ENCODE measurements at places on chromosomes 1 and 21. TPM values are rescaled to one million over a fixed set of nuclear protein-coding genes. Genes with fewer than 3 reads are reported as not detected.

DNA sequence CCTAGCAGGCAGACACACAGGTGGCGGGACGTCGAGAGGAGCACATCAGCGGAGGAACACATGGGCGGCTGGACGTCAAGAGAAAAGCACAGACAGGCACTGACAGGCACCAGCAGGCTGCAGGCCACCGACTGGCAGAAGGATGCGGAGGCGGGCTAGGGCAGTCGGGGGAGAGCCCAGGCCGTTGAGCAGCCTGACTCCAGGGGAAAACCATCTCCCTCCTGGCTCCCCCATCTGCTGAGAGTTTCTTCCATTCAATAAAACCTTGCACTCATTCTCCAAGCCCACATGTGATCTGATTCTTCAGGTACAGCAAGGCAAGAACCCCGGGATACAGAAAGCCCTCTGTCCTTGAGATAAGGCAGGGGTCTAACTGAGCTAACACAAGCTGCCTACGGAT lies 25.5 kb downstream of the B3GALT5 start:
- DNase-seq, result no peak

DNA sequence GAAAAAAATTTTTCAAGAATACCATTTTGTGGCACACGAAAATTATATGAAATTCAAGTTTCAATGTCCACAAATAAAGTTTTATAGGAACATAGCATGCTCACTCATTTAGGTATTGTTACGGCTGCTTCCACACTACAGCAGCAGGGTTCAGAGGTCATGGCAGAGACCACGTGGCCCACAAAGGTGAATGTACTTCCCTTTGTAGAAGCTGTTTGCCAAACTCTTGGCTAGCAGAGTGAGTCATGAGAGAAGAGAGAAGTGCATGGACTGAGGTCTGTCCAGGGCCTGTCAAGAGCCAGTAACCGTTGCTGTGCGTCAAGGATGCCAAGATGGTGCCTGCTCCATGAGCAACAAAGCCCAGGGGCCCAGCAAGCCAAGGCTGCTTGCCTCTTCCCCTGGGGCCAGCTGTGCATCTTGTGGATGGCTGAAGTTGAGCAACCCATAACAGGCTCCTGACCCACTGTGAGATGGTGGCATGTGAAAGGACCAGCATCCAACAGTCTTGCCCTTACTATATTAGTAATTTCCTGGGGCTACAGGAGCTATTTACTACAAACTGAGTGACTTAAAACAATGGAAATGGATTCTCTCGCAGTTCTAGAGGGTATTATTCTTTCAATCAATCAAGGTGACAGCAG lies 64.8 kb upstream of the ATP5PO start:
- no peak for DNase-seq

DNA sequence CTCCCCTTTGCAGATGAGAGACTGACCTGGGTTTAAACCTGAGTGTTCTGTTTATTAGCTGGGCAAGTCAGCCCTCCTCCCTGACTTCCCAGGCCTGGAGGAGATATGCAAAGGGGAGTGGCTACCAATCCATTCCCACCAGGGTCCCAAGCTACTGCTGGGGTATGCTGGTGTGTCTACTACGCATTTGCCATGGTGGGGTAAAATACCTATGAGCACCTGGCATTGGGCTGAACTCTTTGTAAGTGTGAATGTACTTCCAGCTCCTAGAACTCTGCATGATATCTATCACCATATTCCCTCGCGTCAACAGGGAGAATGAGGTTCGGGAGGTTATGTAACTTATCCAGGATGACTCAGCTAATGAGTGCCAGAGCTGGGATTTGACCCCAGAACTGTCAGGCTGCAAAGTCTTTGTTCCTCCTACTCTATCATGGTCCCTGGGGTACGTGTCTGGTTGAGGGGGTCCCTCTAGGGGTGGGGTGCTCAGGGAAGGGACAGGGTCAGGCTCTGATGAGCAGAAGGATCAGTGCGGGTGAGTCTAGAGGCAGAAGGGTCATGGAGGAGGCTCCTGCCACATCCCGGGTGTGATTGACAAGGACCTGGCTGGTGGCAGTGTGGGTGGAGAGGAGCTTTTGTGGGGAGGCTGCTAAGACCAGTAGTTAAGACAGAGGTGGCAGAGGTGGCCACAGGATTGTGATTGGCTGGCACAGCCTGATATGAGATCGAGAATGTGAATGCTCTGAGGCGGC lies 16.7 kb downstream of the AMPD2 start:
- no peak for DNase-seq

GRCh38 chr1:61853583-61853982 lies 111.3 kb downstream of the PATJ start:
- no peak for DNase-seq

GRCh38 chr1:225977937-225978748 lies 21.0 kb downstream of the SDE2 start:
- no peak for DNase-seq

- peak; percentile 60 for DNase-seq
Observed at GRCh38 chr1:33455539-33456501, 16.6 kb upstream of the ZSCAN20 start.

GRCh38 chr1:34663031-34663430 lies 91.8 kb upstream of the GJB5 start:
- no peak for DNase-seq

- no peak for DNase-seq
Observed at GRCh38 chr1:218353656-218354055, 8.5 kb downstream of the TGFB2 start.

Gene RAP1GAP
- 0.67 TPM for total RNA-seq

GRCh38 chr1:242206994-242207393 lies 208.1 kb upstream of the MAP1LC3C start:
- no peak for DNase-seq

DNA sequence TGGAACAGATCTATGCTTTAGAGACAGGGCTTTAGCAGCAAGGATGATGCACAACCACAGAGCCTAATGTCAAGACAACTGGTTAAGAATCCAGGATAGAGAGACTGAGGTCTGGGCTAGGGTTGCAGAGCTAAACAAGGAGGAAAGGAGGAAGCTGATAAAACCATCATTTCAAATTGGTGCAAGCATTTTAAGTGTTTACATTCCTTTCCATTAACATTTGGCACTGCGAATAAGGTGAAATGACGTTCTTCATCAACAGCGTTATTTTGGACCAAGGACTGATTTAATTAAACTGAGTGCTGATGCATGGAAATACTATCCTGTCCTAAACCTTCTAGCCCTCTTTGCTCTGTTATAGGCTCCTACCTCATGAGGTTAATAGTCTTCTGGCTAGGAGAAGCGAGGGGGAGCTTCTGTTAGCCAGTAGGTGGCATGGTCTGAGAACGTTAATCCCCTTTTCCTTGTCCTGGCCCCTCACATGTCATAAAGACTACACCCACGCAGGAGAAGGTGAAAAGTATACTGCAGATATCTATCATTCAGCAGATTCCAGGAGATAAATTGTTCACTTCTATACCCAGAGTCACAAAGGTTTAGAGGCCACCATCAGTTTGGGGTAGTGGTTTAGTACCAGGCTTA lies 7.6 kb upstream of the C1orf21 start:
- DNase-seq, result no peak

DNA sequence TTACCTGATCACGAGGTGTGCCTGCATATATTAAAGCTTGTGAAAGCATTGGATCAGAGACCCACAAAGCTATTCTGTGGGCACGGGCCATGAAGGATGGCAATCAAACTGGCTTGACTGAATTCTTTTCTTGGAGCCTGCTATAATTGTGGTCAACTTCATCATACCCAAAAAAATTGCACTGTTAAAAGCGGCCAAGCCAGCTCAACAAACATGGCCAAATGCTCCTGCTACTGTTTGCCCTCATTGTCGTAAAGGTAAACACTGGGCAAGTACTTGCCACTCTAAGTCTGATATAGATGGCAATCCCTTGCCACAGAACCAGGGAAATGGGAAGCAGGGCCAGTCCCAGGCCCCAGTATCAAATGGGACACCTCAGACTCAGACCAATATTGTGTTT lies 6.6 kb upstream of the GSTM5 start:
- no peak for DNase-seq
